Left ventricle myocardium inferior (tissue), 1 donor: ENCODE measurements at places on chromosomes 16 and 17.

DNA sequence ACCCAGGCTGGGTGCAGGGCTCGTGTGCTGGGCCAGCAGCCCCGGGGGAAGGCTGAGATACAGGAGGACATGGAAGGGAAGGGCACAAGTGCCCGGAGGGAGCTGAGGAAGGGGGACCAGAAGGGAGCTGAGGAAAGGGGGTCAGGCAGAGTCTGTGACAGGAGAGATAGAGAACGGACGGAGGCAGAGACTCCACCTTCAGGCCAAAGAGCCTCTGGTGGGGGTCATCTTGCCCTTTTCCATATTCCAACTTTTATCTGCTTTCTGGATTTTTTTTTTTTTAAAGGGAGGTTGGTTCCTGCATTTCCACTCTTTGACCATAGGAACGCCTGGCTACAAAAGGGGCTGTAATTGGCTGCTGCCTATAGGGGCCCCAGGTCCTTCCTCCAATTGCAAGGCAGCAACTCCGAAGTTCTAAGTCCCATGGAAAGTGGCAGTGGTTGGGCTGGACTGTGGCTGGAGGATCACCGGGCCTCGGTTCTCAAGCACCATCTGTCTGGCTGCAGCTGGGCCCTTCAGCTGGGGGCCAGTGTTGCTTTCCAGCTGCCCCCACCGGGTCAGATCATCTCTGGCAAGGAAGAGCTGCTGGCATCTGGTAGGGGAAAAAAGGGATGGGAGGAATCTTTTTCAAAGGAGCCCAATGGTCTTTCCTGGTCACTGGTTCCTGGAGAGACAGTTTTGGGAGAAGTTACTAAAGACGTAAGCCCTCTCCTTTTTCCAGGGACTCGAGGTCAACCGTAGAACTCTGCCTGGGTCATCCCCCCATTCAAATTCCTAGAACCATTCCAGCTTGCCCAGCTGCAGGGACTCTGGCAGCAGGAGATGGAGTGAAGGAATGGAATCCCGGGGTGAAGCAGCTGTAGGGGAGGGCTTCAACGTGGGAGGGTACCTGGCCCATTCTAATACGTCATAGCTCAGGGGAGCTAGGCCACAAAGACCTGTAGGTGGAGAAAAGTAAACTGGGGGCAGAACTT lies 13.1 kb upstream of the MRPS23 start:
- no peak for DNase-seq

- DNase-seq: no peak
Observed at GRCh38 chr17:63438092-63439051, 7.7 kb downstream of the CYB561 start.

DNA sequence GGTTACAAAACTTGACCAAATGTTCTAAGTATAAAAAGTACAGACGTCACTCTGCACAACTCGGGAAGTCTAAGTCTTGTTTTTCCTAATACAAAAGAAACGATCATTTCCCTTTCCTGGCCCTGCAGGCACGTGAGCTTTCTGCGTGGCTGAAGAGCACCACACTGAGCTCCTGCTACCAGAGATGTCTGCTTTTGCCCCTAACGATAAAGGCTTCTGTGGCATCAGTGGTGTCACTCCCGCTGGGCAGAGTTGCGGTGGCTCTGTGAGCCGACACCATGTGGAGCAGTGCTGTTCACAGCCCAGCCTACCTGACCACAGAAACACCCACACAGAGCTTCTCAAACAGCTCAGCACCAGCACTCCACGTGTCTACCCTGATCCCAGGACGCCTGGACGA lies 20.5 kb downstream of the EMC8 start:
- DNase-seq: no peak

DNA sequence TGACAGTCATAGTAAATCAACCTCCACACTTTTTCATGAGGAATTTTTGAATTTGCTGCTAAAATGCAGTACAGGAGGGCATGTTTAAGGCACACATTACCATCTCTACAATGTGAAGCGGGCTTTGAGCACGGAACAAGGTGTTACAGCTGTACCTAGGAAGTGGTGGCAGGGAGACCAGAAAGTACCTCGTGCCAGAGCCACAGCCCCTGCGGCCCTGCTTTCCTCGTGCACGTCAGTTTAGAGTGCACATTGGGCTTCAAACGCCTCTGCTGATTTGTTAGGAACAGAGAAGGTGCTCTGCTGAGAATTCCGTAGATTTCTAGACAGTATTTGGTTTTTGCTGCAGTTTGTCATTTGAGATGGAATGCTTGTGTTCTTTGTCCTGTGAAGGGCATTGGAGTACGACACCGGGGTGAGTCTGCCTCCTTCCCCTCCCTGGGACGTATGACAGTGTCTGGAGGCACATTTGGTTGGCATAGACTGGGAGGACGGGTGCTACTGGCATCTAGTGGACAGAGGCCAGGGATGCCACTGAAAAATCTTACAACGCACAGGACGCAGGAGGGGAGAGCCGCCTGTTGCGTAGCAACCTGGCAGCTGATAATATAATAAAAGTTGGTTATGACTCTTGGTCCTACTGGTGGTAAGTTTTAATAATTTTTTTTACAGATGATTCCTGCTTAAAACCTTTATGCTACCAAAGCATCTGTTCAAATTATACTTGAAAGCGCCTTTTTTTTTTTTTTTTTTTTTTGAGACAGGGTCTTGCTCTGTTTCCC lies 9.1 kb downstream of the FOXK2 start:
- peak; percentile 56 for DNase-seq

- no peak for DNase-seq
Observed at GRCh38 chr17:14772776-14773175, 471.9 kb downstream of the HS3ST3B1 start.

DNA sequence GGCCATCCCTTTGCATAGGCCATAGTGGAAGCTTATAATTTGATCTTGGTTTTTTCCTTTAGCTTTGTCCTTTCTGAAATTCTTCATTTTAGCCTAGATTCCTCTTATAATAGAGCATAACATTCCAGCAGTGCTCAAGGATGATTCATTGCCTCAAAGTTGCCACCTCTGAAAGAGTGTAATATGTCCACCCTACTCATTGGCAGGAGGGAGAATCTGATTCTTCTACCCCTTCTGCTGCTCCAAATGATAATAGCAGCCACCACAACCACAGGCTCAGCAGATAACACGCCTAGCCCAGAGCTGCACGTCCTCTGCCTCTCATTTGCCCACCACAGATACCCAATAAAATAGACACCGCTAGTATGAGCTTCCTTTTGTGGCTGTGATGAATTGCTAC lies 337.4 kb upstream of the HSBP1 start:
- no peak for DNase-seq

GRCh38 chr16:31873556-31874365 lies at the start of gene ZNF267:
Gene ZNF267 (plus strand): TSS chr16:31873807. CDS start chr16:31873967, 160 bp downstream.
- DNase-seq: peak; percentile 93

DNA sequence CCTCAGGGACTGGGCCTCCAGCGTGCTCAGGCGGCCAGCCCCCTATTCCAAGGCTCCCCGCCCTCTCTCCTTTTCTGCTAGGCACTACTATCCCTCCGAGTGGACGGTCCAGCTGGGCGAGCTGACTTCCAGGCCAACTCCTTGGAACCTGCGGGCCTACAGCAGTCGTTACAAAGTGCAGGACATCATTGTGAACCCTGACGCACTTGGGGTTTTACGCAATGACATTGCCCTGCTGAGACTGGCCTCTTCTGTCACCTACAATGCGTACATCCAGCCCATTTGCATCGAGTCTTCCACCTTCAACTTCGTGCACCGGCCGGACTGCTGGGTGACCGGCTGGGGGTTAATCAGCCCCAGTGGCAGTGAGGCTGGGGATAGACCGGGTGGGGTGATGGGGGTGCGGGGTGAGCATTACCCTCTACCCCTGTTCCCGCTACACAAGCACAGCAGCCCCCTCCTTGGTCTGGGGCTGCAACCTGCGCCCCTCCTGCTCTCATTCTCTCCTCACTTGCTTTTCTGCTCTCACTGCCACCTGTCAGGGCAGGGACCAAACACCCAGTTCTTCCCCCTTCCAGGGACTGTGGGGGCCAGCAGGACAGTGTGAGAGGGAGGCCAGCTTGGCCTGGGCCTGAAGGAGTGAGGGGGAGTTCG lies 1.1 kb downstream of the PRSS41 start:
- DNase-seq: no peak

- DNase-seq: no peak
Observed at GRCh38 chr17:72702998-72703397, 389.5 kb downstream of the SLC39A11 start.

GRCh38 chr17:10624969-10625368 lies 32.1 kb downstream of the MYH3 start:
- no peak for DNase-seq

DNA sequence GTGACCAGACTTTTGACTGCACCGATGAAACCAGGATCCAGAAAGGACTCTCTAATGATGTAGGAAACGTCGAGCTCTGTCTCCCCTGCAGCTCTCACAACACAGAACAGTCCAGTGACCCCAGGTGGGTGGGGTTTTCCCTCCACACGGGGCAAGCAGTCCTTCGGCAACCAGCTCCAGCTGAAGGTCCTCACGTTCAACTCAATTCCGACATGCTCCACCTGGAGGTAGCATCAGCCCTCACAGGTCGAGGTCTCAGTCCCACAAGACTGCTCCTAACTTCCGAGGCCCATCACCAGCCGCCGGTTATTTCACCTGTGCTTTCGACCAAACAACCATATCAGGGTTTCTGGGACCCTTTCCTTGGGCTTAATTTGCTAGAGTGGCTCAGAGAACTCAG lies 28.2 kb downstream of the ITGAE start:
- no peak for DNase-seq

DNA sequence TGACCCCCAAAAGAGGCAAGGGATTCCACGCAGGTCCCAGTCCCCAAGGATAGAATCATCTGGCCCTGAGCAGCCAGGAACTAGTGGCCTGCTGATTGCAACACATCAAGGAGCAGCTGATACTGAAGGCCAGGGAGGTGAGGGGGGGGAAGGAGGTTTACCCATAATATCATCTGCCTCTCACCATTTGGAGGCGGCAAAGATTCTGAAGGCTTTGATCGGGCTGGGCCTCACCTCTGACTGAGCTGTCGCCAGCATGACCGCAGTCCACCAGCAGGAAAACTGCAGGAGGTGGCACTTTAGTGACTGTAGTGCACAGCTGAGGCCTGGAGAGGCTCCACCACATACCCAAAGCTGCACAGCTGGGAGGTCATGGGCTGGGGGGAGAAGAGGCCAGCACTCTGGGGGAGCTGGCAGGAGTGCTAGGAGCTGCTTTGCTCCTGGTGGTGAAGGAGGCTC lies 20.5 kb upstream of the ITGA3 start:
- DNase-seq: no peak
